M059J (cell line): ENCODE measurements at places on chromosomes 1 and 21. TPM values are rescaled to one million over a fixed set of nuclear protein-coding genes. Genes with fewer than 3 reads are reported as not detected.

GRCh38 chr1:54017979-54018378 is at the start of gene LDLRAD1:
Gene LDLRAD1, minus strand, starts transcription at chr1:54018186. Its CDS starts 74 bp downstream, at chr1:54018112.
- no peak for DNase-seq

DIRAS3 gene
- 1.6 and 2.0 TPM in 2 replicates for total RNA-seq

DNA sequence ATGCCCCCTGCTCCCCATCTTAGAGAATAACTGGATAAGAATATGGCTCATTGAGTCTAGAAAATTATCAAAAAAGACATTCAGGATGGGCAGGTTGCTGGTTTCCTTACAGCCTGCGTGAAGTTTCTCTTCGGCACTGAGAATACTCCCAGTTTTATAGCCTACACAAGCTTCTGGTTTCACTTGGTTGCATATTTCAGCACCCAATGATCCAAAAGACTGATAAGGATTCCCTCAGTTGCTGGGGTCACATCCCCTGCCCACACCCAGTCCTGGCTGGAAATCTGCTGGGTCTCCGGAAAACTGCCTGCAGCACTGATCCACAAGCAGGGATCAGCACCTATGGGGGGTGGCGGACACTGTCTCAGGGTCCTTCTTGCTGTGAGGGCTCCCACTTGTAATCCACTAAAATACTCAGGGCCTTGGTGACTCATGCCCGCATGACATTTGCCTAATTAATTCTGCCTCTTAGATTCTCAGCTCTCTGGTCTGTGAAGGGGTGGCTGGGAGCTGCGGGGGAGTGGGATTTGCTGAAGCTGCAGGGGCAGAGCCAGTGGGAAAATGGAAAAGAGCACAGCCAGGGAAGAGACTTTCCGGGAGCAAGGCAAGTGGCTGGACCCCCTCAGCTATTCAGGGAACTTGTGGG is 142.5 kb downstream of the ZNF648 start:
- no peak for DNase-seq

DNA sequence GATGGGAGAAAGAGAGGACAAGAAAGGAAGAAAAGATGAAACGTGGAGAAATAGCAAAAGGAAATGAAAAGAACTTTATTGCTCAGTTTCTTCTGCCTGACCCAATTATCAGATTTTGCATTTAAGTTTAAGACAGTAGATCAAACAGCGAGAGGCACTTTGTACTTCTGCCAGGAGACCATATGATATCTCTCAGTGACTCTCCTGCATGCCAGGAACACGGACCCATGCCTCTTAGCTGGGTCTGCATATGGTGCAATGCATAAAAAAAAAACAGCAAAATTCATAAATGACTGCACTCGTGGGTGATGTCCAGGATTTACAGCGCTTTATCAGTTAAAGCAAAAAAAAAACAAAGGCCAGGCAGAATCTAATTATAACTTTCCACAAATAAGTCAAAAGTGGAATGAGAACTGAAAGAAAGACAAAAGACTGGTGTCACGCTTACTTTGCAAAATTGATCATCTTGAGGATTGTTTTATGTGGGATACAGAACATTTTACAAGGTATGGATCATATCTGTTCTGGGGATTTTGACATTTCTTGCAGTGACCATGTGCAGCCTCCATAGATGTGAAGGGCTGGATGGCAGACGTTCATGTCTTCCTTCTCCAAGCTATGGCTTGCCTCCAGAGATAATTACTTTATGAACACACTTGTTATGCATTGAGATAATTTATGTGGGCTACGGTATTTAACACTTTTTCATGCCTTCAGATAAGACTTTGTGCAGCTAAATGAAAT is 79.5 kb downstream of the RUNX1 start:
- no peak for DNase-seq

- peak; percentile 86 for DNase-seq
Observed at GRCh38 chr1:59156526-59157199, 140.2 kb upstream of the FGGY start.

GRCh38 chr21:41895643-41896493 is 16.7 kb upstream of the PRDM15 start:
- no peak for DNase-seq

- no peak for DNase-seq
Observed at GRCh38 chr1:111164151-111164550, 24.1 kb downstream of the CEPT1 start.

CLDN19 gene
- not detected in 2 replicates for total RNA-seq

FAM78B gene
- total RNA-seq: not detected in 2 replicates

HPDL gene
- total RNA-seq: not detected in 2 replicates

DNA sequence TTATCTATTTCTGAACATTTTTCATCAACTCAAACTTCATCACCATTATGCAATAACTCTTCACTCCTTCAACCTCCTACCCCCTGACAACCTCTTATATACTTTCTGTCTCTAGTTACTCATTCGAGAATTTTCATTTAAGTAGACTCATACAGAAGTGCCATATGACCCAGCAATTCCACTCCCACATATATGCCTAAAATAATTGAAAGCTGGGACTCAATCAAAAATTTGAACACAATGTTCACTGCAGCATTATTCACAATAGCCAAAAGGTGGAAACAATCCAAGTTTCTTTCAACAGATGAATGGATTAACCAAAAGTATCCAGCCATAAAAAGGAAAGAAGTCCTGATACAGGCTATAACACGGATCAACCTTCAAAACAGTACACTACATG is 24.1 kb downstream of the COL11A1 start:
- DNase-seq: no peak

DNA sequence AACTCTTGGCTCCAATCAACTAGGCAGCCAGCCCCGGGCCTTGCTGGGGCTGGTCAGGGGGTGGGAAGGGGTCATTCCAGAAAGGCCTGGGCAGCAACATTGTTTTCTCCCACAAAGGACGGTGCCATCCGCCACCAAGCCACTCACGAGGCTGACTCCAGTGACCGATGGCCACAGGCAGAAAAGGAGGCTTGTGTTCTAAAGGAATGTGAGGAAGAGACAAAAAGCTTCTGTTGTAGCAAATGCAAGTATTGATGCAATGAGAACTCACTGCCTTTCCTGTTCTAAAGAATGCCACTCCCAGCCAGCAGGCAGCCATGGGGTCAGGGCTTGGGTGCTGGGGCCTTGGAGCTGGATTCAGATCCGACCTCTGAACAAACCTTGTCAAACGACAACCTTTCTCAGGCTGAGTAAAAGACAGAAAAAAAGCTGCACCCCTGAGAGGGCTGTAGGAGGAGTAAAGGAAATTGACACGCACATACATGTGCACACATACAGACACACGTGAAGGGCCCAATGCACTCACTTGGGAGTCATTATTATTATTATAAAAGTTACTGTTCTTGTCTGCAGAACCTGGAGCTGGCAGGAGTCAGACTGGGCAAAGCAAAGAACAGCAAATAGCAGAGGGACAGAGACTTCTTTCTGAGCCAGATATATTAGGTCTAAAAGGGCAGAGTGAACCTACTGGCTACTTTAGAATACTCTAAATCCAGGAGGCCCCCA is 13.9 kb upstream of the PRMT2 start:
- no peak for DNase-seq

HES3 gene
- not detected in 2 replicates for total RNA-seq

GRCh38 chr1:234715252-234716014 is 105.5 kb upstream of the IRF2BP2 start:
- no peak for DNase-seq

NEXN gene
- total RNA-seq: 6.0 and 10.4 TPM in 2 replicates

- no peak for DNase-seq
Observed at GRCh38 chr1:23910553-23911246, 2.5 kb downstream of the CNR2 start.

GRCh38 chr1:98253145-98253544 is 332.3 kb upstream of the DPYD start:
- DNase-seq: no peak

GRCh38 chr21:35853321-35854239 is 206.7 kb downstream of the SETD4 start:
- DNase-seq: peak; percentile 19

DNA sequence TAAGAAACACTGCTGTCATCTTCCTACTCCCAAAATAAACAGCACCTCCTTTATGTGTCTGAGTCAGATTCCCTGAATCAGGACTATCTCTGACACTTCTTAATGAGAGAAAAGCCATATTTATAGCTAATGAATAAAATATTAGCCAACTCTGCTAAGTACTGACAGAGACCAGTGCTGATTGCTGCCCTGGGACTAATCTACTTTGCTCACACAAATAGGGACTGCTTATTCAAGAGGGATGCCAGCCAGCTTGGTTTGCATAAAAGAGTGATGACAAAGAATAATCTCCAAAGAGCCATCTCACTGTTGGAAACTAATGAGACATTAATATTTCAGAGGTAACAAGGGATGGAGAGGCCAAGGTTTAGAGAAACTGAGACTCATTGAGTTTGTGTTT is 36.4 kb downstream of the FYB2 start:
- no peak for DNase-seq

PGLYRP3 gene
- not detected in 2 replicates for total RNA-seq

HENMT1 gene
- total RNA-seq: not detected in 2 replicates

DNA sequence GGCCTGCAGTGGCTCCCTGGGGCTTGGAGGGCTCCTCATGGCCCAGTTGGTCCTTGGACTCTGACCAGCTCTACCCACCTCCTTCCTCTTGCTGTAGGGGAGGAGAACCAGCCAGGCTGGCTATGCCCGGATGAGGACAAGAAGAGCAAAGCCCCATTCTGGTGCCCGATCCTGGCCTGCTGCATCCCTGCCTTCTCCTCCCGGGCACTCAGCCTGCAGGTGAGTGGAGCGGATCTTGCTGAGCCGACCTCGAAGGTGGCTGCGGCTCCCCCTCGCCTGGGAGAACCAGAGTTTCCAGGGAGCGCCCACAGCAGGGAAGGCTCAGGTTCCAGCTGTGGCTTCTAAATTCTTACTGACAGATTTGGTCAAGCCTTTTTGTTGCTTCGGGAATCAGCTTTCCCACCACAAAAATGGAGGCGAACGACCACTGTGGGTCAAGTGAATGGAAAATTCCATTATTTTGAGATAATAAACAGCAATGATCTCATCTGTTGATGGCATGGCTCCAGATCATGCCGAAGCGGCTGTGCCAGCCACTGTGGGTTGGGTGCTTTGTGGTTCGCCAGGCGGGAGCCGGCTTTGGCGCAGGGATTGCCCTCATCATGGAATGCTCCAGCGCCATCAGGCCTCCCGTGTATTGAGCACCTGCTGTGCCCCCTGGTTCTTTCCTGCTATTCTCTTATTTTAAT is 106.5 kb upstream of the ACTL8 start:
- peak; percentile 49 for DNase-seq

- peak; percentile 17 for DNase-seq
Observed at GRCh38 chr1:70017770-70018169, 187.6 kb downstream of the LRRC40 start.

TSSK3 gene
- 0.07 TPM in 1 of 2 replicates, not detected in the other for total RNA-seq

FAM151A gene
- not detected in 2 replicates for total RNA-seq

DNA sequence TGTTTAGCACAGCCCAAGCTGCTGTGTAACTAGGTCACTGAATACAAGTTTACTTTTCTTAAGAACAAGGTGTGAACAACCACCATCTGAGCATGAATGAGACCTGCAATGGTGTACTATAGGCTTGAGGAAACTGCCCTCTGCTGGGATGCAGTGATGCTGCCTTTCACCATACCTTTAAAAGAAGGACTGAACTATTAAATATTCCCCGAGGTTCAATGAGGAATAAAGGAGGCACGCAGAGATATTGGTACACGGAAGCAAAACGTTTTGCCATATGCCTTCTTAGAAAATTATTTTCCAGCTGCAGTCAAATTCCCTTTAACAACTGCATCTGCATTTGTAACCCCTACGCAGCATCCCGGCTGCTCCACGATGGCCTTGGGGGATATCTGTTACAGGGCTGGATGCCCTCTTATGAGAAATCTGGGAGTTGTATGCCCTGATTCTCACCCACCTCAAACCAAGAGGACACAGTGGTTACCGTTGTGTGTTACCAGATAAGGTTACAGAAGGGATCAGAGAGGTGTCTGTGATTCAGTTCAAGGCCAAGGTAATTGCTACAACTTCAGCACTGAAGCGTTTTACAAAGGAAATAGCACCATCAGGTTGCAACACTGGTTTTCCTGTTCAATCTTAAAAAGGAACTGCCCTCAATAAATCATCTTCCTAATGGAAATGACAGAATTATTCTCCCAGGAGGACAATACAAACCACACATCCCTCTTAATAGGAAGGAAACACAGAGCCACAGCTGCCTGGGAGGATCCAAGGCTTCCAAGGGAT is 470.5 kb downstream of the LTN1 start:
- peak; percentile 45 for DNase-seq

CRYBG2 gene
- 0.42 and 2.0 TPM in 2 replicates for total RNA-seq

DNA sequence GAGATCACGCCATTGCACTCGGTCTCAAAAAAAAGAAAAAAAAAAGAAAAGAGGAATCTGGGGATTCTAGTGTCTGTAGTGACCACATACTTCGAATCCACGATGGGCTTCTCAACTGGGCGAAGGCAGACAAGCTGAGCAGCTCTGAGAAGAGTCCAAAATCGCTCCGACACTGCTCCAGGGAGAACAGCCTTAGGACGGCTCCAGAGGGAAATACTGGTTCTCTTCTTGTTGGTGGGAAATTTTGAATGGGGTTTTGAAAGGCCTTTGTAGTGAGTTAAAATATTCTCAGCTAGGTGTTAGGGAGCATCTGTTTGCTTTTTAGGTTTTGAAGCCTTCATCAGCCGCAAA is 18.3 kb upstream of the HJV start:
- DNase-seq: peak; percentile 52

KLHDC8A gene
- total RNA-seq: not detected in 2 replicates

- DNase-seq: no peak
Observed at GRCh38 chr1:83697961-83698360, 301.0 kb downstream of the TTLL7 start.

GRCh38 chr1:41003127-41003639 is 18.3 kb downstream of the SLFNL1 start:
- DNase-seq: no peak

DNA sequence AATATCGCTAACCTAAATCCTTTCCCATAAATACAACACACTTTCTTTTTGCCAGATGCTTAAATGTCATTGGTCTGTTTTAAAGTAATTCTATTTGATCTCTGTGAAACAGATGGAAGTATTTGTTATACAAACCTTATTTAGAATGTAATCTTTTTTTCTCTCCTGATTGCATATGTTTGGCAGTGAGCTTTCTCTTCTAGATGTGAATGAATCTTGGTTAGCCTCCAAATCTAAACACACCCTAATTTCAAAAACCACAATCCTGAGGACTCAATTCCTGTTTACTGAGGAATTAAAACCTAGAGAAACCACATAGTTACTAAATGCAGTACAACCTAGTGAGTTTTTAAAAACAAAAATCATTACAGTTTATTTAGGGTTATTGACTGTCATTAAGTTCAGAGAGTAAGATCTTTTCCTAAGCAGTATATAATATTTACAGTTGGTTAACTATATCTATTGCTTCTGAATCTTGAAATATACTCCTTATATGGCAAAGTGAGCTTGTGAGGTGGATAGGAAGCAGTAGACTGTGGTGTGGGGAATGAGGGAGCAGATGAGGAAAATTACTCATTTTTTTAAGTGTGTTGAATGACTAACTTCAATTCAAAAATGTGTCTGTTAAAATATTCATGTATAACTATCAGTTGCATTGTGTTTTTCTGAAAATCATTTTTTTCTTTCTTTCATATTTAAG is 218.7 kb downstream of the FMN2 start:
- DNase-seq: peak; percentile 81

- DNase-seq: peak; percentile 79
Observed at GRCh38 chr1:66283622-66284041, 250.3 kb upstream of the SGIP1 start.

GRCh38 chr1:183143576-183144315 is 42.3 kb upstream of the LAMC2 start:
- no peak for DNase-seq
